H7 (cell line): ENCODE measurements at places on chromosomes 11 and 22. TPM values are rescaled to one million over a fixed set of nuclear protein-coding genes. Genes with fewer than 3 reads are reported as not detected.
A peak's percentile ranks its signal among the peaks of the same experiment; 100 is the strongest.

DNA sequence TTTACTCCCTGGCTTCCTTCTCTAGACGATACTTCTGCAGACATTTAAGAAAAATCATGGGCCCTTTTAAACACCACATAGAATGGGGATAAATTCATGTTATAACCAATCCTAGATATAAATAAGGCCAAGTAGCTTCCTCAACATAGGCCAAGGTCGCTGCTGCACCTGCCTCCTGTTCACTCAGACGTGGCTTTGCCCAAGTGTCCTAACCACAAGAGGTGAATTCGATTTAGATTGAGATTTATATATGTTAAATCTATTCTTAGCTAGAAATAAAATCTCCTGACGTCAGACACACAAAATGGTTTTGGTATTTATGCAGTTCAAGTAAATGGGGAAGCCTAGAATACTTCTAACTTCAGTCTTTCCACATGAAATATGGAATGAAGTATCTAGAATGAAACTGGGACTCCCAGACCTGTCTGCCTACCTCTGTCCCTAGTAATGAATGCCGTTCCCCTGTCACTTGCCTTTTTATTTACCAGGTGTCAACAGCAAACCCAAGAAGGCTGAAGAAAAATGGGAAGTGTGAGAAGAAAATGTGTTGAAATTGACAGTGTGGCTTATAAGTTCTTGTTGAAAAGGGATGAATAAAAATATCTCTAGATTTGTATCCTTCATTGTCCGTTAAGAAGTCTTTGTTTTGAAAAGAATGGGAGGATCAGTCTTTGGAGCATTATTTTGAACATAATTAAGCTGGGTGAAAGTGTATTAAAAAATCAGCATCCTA lies 131.8 kb downstream of the HIPK3 start:
- DNase-seq = no peak

DNA sequence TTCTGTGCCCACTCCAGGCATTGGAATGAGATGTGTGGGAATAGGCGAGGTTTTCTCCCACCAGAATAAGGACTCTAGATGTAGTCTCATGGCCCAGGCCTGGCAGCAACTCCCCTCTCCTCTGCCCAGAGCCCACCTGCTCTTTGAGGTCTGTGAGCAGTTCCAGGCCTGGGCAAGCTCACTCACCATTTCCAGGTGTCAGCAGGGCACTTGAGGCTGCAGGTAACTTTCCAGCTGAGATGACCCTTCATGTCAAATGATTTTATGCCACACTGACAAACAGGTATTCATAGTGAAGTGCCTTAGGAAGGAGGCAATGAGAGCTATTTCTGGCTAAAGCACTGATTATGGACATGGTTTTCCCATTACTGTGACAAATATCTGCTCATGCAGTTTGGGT lies 123.3 kb upstream of the CCDC90B start:
- no peak for DNase-seq

- no peak for DNase-seq
Observed at GRCh38 chr11:81700076-81700475, 1033.6 kb downstream of the FAM181B start.

DNA sequence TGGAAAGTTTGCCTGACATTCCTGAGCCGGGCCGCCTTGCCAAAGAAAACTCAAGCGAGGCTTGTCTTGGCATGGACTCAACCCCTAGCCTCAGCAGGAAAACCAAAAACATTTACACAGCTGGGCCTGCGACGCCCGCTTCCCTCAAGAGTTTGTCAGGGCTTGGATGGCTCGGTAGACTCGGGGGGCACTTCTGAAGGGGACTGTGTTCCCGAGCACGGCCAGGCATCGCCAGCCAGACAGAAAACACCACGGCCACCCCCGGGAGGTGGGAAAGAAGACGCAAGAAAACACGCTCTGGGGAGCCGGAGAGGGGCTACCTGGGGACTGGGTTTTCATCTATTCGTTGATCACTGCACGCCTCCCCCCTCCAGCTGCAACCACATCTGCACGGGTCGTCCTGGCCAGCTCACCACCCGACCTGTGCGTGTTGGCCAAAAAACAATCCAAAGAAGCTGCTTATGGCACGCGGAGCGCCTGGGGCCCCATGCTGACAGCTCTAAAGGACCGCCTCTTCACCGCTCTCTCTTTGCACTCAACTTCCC lies 380.7 kb downstream of the MN1 start:
- no peak for DNase-seq

DNA sequence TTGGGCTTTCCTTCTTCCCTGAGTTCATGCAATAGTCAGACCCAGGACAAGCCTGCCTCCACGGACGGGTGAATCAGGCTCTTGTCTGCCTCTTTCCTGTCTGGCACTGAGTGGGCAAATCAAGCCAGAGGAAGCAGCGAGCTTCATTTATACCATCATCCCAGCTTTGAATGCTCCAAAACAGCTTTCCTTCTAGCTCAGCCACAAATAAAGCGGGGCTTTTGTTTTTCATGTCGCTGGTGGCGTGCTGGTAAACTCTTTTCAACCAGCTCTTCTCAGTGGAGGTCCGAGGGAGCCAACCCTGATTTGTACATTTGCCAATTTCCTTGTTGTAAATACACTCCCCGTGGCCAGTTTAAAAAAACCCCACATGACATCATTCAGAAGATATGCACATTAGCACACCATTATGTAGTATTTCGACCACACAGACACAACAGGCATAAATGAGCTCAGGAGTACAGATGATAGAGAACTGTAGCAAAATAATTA lies 8.6 kb downstream of the C11orf91 start:
- DNase-seq = no peak

DNA sequence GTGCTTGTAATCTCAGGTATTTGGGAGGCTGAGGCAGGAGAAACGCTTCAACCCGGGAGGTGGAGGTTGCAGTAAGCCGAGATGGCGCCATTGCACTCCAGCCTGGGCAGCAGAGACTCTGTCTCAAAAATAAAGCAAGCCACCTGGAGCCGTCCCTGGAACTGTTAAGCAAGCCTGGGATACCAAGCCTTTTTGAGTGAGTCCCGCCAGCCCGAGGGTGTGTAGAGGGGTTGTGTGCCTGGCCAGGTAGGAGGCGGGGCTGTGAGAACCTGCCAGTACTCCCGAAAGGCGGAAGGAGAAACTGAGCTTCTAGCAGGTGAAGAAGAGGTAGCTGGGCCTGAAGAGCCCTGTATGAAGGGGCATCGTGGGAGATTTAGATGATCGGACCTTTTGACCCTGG lies 52.4 kb downstream of the TRIOBP start:
- DNase-seq = no peak

- DNase-seq = no peak
Observed at GRCh38 chr11:58928691-58929090, 10.6 kb upstream of the GLYATL1 start.

RASGRP2 gene
- total RNA-seq = 9.2 and 12.3 TPM in 2 replicates

- DNase-seq = no peak
Observed at GRCh38 chr11:29315275-29315674, 701.6 kb downstream of the KCNA4 start.

DNA sequence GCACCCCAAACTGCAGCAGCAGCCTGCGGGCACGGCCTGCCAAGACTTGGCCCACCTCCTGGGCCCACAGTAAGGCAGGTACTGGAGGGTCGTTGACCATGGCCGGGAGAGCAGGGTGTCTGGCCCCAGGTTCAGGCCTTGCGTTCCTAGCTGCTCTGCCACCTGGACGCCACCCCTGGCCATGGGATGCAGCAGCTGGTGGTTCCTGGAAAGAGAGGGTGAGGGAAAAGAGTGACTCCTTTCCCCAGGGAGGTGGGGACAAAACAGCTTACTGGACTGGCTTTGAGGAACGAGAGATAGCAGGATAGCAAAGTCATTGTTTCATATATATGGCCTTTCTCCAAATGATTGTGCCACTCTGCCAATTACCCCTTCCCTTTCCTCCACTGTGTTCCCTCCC lies 1.8 kb downstream of the BSCL2 start:
- peak; percentile 70 for DNase-seq

DNA sequence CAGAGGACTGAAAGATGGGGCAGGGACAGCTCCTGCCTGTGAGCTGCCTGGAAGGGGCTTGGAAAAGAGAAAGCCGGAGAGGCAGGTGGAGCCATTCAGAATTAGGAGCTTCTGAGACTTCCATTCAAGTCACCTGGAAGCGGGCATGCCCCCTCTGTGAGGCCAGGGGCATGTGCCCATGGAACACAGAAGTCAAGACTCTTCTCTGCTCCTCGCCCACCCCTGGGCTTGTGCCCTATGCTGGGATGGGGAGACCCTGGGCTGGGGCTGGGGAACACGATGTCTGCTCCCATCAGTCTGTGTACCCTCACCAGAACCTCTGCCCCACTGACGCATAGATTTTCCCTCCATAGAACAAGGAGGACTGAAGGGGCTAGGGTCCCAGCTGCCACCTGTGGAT lies 372.0 kb downstream of the SHANK2 start:
- no peak for DNase-seq
